ENCODE measurements at places on chromosomes 11 and 22. TPM values are rescaled to one million over a fixed set of nuclear protein-coding genes. Genes with fewer than 3 reads are reported as not detected.

The ROBO3 gene
- 18.9 TPM for total RNA-seq

The APOBEC3G gene
- total RNA-seq: 6.9 TPM

GRCh38 chr11:115761348-115761747 is 257.1 kb upstream of the CADM1 start:
- DNase-seq: no peak

DNA sequence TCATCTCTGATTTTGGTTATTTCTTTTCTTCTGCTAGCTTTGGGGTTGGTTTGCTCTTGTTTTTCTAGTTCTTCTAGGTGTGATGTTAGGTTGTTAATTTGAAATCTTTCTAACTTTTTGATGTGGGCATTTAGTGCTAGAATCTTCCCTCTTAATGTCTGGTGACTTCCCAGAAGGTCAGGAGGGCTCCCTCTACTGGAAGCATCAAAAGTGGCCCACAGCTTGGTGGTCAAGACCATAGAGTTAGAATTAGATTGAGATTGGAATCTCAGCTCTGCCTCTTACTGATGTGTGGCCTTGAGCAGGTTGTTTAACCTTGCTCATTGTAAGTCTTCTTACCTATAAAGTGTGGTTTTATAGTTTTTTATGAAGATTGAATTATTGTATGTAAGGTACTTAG is 99.3 kb downstream of the FDX1 start:
- DNase-seq: no peak

DNA sequence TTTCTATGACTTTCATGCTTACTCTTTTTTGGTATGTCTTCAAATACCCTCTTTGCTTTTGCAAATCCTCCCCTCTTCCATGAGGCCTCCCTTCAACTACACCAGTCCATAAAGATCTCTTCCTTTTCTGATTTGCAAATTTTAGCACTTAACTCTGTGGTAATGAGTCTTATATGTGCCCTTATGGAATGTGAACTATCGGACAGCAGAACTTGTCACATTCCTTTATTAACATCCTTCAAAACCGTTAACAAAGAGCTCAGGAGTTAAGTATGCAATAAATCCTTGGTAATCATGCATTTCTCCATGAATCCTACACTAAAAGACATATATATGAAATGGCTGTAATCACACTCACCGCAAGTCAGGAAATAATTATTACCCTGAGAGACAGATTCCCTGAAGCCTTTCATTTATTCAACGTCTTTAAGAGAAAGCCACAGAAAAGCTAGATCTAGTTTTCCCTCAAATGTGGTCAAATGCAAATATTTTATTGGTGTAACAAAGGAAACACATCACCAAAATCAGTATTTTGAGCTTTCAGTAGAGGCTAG is 7.4 kb downstream of the CLNS1A start:
- DNase-seq: no peak
